Suppressor macrophage (primary cell): ENCODE measurements at places on chromosomes 1 and 21.

- DNase-seq, result no peak
Observed at GRCh38 chr1:220241072-220241663, 31.1 kb downstream of the RAB3GAP2 start.

GRCh38 chr1:115160728-115161127 is 71.4 kb upstream of the TSPAN2 start:
- DNase-seq, result no peak

GRCh38 chr21:44434568-44434925 is 20.8 kb upstream of the LRRC3 start:
- DNase-seq, result peak; percentile 1

DNA sequence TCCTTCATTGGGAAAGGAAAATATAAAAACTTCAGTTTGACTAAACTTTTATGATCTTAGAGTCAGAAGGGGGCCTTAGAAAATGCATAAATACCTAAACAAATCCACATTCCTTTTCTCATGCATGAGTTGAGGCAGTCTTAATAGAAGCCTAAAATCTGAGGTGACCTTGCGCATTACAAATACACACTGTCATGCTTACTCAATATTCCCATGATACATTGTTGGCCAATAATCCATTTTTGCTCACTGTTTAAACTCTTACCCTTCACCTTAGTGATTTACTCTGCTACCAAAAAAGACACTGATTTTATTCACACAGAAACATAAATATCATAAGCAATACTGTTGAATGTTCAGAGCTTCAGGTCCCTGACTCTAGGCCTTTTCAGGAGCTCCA is 19.1 kb upstream of the TMCO1 start:
- no peak for DNase-seq

DNA sequence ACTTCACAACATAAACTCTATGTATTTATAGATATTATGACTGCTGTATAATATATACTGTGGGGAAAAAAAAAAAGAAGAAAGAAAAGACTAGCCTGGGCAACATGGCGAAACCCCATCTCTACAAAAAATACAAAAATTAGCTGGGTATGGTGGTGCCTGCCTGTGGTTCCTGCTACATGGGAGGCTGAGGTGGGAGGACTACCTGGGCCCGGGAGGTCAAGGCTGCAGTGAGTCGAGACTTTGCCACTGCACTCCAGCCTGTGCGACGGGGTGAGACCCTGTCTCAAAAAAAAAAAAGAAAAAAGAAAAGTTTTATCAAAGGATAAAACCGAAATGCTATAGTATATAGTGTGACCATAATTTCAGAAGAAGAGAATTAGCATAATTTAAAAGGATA is 2.7 kb downstream of the EXOC8 start:
- DNase-seq, result no peak

DNA sequence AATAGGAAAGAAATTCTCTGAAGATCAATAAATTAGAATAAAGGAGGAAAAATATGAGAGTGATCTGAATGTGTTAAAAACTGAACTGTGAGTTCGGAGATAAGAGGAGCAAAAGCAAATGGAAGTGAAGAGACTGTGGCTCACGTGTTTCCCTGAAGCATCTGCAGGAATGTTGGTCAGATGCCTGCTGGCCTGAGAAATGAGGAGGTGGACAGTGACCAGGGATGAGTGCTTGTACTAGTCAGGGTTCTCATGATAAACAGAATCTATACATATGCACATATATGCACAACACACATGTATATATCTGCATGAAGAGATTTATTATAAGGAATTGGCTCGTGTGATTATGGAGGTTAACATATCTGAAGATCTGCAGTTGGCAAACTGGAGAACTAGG is 103.4 kb upstream of the TIAM1 start:
- DNase-seq, result no peak

DNA sequence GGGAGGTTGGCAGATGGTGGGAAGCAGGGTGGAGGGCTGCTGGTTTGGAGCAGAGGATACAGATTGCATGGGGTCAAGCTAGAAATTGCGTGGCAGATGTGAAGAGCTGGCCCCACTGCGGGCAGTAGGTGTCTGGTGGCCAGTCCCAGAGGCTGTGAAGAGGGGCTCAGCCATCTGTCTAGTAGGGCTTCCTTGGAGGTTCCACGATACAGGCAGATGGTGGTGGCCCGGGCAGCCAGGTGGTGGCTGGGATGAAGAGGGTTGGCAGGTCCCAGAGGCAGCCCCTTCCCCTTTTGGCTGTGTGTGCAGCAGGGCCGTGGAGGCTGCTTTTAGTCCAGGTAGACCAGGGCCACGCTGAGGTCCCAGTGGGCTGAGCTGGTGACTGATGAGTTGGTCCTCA is 16.6 kb downstream of the PSEN2 start:
- no peak for DNase-seq

- DNase-seq, result peak; percentile 75
Observed at GRCh38 chr1:224769452-224770335, 153.6 kb downstream of the CNIH3 start.
